ENCODE measurements at places on chromosomes 11 and 22.

DNA sequence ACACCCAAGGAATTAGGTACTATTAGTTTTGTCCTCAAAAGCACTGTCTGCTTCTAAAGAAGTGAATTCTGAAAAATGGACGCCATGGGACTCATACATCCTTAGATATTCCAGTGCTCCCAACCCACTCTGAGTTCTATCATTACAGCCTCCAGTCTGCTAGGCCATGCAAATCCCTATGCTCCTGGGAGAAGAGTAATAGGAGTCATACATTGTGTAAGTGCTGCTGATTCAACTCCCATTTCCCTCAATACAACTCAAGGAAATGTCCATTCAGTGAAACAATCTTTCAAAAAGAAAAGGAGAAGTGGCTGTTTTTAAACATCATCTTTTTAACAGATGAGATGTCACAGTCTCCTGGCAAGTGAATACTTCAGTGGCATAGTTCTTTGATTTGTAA, 590.2 kb upstream of the LRRC4C start:
- no peak for DNase-seq

- peak; percentile 27 for DNase-seq
These were observed 5.9 kb downstream of the FHIP1B start for GRCh38 chr11:6228520-6228919.

DNA sequence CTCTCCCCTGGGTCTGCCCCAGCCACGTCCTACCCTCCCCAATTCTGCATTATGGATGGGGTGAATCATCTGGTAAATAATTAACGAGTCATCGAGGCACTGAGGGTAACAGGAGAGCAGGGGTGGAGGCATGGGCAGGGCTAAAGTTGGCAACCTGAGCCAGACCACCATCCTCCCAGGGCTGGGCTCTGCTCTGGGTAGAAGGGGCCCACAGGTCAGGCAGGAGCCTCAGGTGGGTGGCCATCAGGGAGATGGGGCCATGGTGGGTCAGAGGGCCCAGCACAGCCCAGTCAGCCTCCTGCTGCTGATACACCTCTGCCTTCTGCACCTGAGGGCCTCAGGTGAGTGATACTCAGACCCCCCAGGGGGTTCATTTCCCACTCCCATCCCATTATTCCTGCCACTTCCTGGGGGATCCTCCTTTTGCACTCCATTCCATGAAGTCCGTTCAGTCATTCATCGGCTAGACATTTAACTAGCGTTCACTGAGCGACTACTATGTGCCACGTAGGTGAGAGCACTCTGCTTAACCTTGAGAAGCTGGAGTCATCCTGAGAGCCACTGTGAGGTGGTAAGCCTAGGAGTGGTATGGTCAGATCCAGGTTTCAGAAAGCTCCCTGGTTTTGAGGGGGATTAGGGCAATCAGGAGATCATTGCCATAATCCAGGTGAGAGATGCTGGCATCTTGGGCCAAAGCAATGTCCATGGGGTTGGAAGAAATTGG, at the start of gene VSIG10L2:
Gene VSIG10L2, plus strand, starts transcription at position 248 of the 724 bp plus-strand sequence. Its CDS starts 12 bp downstream, at position 260.
- no peak for DNase-seq

- DNase-seq = no peak
These were observed 545.7 kb upstream of the B3GAT1 start for GRCh38 chr11:134957540-134958335.

- peak; percentile 56 for DNase-seq
These were observed 72.5 kb downstream of the GLYATL1 start for GRCh38 chr11:59011655-59012397.

DNA sequence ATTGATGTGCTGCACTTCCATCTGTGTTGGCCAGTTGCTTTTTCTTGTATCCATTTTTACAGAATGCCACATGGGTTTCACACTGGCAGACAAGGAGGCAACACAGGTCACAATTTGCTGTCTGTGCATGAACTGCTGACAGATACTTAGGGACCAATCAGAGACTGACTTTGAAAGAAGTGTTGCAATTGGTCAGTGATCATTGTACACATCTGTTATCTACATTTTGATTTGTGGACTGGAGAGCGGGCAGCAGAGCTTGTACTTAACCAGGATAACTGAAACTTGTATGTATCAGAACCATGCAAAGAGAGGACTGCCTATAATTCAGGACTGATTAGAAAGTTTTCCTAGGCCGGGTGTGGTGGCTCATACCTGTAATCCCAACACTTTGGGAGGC, 21.8 kb downstream of the PRR5 start:
- DNase-seq = peak; percentile 52

- no peak for DNase-seq
These were observed 14.6 kb downstream of the PPP6R2 start for GRCh38 chr22:50357756-50358155.

- DNase-seq = no peak
These were observed 16.2 kb downstream of the OR5D16 start for GRCh38 chr11:55854704-55855103.

DNA sequence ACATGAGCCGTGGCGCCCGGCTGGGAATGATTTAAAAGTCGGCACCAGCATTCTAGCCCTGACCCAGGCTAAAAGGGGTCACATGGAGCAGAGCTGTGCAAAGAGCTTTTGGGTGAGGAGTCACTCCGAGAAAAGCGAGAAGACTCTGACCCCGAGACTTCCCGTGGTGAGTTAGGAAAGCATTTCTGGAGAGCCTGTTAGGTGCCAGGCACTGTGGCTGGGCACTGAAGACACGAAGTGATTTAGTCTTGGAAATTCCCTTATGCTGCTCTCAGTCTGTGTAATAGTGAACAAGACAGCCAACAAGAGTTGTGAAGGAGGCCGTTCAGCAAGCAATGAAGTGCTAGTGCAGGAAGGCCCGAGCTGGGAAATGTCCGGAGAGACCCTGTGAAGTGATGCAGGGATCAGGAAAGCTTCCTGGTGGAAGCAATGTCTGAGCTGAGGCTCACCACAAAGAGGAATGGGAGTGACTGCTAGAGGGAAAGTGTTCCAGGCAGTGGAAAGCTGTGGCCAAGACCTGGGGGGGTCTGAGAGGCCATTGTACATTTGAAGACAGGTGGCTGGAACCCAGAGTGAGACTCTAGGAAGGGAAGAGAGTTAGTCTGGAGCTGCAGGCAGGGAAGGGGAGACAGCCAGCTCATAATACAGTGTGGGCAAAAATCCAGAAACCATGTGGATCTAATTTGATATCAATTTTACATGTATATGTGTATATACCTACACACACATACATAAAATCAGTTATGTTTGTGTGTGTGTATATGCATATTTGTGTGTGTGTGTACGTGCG, 31.6 kb downstream of the MARK2 start:
- no peak for DNase-seq

- no peak for DNase-seq
These were observed 13.4 kb downstream of the CXCR5 start for GRCh38 chr11:118896921-118897591.

DNA sequence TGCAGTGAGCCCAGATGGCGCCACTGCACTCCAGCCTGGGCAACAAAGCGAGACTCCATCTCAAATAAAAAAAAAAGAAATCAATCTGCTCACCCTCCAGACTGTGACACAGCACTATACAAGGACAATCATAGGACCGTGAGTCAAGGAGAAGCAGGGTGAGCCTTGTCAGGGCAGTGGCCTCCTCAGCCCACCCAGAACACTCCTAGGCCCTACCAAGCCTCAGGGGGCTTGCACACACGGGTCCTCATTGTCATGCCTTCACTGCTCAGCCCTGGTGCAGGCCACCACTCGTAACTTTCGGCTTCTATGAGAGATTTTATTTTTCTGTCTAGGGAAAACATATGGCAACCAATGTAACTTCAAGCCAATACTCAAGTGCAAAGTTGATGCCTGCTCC, 35.8 kb downstream of the DGCR2 start:
- DNase-seq = no peak

GRCh38 chr22:27986937-27987336, 67.9 kb upstream of the PITPNB start:
- no peak for DNase-seq

GRCh38 chr11:17921659-17922415, 91.0 kb downstream of the SERGEF start:
- DNase-seq = peak; percentile 8

DNA sequence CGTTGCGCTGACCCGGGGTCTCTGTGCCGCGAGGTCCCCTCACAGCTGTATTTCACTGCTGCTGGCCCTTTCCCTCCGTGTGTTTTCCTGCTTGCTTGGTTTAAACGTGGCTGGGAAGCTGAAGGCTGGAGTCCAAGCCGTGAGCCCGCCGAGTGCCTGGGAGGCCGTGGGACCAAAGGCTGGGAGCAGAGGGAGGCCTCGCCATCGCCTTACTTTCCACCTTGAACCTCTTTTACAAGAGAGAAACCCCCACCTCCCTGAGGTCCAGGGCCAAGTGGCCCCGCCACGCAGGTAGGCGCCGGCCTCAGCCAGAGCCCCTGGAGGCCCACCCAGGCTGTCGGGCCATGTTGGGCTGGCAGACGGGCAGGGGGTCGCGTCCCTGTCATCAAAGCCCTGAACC, 411.6 kb downstream of the TBC1D22A start:
- DNase-seq = no peak

- DNase-seq = no peak
These were observed 1.7 kb upstream of the GAB4 start for GRCh38 chr22:17009640-17010291.

DNA sequence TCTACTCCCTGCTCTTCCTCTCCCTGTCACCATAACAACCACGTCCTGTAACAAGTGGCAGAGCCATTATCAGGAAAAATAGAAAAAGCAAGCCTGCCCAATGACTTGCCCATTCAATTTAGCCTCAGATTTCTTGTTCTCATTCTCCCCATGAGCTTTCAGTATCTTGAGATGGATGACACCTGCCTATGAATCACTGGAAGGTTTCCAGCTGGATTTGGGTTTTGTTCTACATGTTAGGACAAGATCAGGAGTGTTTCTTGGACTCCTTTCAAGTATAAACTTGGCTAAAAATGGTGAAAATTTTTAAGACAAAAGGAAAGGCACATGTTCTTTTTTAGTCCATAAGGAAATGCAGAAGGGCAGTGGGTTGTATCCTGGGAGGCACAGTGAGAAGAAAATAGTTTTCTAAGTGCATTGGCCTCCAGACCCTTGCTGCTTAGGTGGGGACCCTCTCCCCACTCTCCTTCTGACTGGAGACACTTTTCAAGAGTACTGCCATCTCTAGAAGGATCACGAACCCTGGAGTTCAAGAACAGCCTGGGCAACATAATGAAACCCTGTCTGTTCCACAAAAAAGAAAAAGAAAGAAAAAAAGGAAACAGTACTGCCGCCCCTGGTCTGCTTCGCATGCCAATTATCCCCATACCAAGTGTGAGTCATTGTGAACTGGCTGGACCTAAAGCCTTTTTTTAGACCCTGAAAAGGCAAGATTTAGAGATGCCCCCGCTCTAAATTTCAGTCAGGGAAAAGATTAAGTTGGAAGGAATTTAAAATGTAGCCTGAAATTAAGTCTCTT, 51.0 kb downstream of the MTNR1B start:
- no peak for DNase-seq

GRCh38 chr22:28013611-28014010, 94.6 kb upstream of the PITPNB start:
- no peak for DNase-seq

DNA sequence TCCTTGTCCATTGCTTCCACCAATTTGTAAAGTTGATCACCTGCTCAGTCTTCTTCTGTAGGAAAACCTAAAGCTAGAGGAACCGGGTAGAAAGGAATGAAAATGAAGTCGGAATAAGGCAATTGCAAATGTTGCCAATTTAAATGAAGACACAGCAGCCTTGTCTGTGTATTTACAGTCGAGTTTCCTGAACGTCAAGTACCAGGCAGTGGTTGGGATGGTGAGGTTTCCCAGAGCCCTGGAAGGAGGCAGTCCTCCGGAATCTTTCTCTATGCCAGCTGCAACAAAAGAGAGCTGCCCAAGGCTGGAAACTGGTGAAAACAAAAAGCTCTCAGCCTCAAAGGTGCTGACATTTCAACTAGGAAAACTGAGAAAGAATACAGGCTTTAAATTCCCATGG, 17.7 kb downstream of the MAJIN start:
- DNase-seq = no peak

- DNase-seq = no peak
These were observed 681.2 kb downstream of the NELL1 start for GRCh38 chr11:21350613-21351012.

Data from small intestine (tissue), 16 donors.